D341Med (cell line): ENCODE measurements at places on chromosomes 7 and 10.

- no peak for DNase-seq
Measured at GRCh38 chr7:30437823-30438574, 40.6 kb downstream of the NOD1 start.

DNA sequence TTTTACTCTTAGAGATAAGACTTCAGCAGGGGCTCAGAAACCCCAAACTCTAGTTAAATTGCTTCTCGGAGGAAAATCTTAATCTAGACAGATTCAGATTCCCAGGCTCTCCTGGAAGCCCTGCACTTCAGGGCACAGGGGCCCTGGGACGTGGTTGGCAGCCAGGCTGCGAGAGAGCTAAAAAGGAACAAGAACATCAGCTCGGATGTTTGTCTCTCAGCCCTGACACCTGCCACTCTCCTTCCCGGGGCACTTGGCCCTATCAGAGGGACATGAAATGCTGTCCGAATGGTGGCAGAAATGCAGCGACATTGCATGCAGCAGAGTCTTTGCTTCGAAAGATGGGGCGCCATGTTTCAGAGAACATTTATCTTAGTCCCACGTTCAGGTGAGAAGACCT is 166.8 kb downstream of the CCDC3 start:
- no peak for DNase-seq

GRCh38 chr7:47407821-47408674 is 173.9 kb downstream of the TNS3 start:
- no peak for DNase-seq

DNA sequence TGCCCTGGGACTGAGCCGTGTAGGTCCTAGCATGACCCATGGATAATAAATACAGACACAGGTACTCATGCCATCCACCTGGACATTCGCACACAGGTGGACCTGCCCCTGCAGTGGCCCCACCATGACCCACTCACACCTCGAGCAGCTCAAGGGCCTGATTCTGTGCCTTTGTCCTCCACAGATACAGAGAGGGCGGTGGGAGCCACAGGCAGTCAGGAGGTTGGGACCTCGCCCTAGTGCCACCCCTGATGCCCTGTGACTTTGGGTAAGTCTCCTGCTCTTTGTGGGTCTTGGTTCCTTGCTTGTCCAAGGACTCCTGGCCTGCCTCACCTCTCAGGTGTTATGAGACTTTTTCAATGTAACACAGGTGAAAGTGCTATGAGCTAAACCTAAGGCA is 42.9 kb downstream of the C10orf120 start:
- DNase-seq = no peak

DNA sequence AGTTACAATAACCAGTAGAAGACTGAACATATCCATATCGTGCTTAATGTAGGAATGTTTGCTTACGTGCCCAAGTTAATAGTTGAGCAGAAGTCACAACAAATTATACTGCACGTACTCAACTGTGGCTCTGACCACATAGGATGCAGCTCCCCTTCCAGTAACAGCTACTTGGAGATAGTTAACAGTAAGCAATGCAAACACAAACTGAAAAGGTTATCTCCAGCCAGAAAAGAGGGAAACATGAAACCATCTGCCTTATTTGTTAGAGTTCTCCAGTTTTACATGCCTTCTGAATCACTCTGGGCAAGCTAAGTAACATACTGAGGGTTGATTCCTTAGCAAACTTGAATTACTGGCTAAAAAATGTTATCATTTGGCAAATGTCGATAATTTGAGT is 9.8 kb downstream of the DHX32 start:
- DNase-seq = no peak

DNA sequence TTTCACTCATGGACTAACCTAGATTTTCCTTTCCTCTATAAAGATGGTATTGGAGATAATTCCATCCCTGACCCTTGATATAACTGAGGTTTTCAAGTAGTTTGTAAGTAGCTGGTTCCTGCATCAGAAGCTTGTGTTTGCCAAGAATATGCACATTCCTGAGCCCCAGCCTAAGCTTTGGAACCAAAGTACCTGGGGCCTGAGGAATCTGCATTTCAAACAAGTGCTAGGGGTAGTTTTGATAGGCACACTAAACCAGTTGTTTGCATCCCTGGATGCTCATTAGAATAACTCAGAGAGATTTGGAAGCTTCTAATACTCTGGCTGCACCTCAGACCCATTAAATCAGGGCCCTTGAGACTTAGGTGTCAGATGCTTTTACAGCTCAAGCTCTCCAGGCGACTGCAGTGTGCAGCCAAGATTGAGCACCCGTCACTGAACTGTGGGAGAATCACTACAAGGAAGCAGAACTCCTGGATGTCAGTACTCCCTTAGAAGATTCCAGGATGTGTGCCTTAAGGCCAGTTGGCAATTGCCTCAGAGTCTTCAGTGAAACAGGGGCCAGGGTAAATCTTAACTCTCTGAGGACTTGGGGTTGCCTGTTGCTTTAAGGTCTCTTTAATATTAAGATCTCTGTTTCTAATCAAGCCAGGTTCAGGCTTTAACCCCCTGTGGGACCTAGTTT is 565.0 kb downstream of the REEP3 start:
- DNase-seq = no peak

DNA sequence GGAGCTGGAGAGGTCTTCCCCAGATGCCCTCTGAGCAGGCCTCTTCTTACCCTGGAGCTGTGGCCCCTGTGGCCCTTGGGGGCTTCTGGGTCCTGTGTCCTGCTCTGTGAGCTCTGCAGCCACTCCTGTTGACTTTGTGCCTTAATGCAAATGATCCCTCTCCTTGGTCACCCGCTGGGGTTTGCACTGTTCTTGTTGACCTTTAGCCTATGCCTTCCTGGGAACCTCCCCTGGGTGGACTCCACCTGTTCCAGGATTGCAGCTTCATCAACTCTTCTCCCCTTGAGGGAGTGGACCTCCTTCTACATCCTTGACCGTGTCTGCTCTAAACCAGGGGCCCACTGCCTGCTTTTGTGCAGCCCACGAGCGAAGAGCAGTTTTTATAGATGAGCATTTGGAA is 58.6 kb upstream of the CTBP2 start:
- DNase-seq = no peak

GRCh38 chr7:115260381-115260780 is 338.5 kb downstream of the MDFIC start:
- DNase-seq = no peak

DNA sequence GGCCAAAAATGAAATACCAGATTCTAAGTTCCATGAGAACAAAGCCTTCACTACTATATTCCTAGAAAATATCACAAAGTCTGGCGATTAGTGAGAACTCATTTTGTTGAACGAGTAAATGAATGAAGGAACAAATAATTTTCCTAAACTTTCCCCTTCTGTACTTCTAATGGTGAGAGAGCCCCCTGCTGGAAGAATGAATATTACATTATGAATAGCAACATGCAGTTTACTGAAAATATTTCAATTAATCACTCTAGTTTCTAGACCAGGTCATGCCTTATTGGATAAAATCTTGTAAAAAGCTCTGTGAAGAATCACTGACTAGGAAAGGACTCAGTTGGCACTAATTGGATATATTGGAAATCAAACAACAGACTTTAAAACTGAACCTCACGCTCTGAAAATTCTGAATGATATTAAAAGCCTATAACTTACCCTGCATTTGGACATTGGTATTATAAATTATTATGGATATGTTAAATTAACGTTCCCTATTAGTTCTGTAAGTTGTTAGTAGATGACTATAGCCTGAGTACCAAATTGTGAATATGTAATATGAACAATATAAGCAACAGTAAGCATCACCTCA is 32.4 kb upstream of the MTPN start:
- no peak for DNase-seq

- DNase-seq = no peak
Measured at GRCh38 chr7:47280114-47280513, 301.8 kb downstream of the TNS3 start.

GRCh38 chr7:157621131-157621681 is 284.4 kb downstream of the DNAJB6 start:
- DNase-seq = no peak

DNA sequence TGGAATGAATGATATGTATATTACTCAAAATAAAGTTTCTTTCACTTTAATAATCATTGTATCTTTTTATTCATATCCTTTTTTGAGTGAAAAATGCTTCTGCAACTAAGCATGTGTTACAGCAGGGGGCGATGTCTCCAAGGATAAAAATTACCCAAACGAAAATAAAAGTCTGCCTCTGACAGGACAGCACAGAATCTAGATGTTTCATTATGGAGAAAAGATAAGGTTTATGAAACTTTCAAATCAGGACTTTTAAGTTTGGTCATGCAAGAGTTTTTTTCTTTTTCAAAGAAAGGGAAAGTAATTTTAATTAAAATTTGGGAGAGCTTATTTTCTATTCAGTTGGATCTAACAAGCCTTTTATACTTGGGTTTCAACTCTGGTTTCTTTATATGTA is 48.4 kb downstream of the TES start:
- DNase-seq = peak; percentile 36

DNA sequence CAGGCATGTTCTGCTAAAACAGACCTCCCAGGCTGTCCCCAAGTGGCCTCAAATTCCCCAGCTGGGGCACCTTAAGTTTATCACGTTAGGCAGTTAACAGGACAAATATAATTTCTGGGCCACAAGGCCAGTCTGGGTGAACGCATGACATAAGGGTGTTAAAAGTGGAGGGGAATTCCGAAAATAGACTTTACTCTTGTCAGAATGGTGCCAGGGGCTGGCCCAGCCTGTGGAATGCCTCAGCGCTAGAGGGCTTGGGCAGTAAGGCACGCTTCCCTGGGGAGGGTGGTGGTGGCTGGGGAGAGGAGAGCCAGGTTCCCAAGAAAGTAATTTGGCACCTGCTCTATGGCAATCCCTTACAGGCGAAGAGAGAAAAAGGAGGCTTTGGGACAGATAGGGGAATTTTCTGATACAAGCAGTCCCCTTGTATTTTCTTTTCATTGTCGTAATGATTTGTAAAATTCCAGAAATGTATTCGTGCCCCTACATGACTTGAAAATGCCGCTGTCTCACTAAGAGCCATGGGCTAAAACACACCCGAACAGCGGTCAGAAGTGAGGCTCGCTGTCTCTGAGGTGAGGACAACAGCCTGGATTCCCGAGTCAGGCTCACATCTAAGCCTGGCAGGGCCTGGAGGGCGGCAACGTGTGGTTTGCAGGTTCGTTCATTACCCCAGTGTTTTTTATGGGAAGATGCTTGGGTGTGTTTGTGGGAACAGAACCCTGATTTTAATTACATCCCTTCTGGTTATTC is 463.2 kb upstream of the GALNT17 start:
- DNase-seq = no peak

DNA sequence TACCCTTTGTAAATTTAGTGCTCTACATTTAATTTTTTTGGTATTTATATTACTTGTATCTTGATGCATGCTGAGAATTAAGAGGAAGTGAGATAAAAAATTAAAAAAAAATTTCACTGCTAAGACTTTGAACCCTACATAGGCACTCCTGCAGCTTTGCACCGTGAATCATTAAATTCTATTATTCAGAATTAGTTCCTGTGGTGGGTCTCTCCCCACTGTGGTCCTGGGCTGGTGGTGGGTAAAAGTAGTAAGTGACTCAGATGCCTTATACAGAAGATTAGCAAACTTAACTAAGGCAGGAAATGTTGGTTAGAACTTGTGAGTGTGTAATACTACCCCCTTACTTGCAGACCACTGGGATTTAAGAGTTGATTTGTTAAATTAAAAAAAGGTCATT is 72.6 kb downstream of the AP3M1 start:
- no peak for DNase-seq

DNA sequence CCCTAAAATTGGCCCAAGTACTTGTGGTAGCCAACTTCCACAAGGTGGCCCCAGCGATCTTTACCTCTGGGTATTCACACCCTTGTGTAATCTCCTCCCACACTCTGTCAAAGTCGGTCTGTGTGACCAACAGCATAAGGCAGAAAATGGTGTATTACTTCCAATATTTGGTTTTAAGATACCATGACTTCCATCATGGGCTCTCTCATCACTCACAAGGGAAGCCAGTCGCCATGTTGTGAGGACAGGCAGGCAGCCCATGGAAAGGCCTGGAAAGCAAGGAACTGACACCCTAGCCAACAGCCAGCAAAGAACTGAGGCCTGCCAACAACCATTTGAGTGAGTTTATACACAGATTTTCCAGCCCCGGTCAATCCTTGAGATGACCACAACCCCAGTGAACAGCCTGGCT is 91.0 kb upstream of the KMT2E start:
- DNase-seq = peak; percentile 73

DNA sequence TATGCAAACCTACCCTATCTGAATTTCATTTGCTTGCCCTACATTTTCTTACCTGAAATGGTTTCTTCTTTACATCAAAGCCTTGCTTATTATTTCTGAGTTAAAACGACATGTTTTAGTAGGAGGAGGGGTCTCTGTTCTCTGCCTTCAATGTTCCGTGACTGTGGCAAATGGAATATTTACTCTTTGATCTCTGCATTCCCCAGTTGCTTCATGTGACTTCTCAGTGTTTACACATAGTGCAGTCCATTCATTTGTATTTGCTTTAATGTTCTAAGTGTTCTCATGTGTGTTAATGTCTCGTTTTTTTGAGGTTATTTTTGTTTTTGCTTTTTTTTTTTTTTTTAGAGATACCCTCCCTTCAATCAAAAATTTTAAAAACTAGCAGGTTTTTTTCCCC is 75.8 kb downstream of the GNAI1 start:
- DNase-seq = no peak

DNA sequence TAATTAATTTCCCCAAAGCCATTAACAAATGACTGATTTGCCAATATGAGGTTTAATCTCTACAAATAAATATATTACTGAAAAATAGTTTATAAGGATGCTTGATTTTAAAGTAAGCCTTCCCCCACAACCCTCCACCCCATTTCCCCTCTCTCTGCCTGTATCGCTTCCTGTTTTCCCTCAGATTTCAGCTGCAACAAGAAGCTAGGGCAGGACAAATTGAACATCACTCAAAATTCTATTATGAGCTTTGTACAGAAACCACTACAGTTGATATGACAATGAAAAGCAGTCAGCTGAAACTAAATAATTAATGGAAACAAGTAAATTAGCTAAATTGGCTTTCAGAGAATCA is 109.0 kb upstream of the SP4 start:
- DNase-seq = no peak

- DNase-seq = no peak
Measured at GRCh38 chr7:45267262-45267661, 109.7 kb downstream of the RAMP3 start.

DNA sequence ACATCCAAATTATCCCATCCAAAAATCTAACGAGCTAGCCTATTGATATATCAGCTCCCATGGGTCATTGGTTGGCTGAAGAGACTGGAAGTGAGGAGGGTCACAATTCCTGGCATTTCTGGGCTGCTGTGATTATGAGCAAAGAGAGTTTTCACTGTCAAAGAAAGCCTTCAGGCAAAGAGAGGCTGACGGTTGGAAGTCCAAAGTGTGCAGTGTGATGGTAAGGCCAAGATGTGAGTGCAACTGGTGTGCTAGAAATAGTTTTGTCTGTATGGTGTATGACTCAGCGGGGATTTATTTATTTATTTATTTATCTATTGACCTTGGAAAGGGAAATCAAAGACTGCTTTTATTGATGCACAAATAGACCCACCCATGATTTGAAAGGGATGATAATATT is 75.0 kb downstream of the AASS start:
- DNase-seq = no peak

DNA sequence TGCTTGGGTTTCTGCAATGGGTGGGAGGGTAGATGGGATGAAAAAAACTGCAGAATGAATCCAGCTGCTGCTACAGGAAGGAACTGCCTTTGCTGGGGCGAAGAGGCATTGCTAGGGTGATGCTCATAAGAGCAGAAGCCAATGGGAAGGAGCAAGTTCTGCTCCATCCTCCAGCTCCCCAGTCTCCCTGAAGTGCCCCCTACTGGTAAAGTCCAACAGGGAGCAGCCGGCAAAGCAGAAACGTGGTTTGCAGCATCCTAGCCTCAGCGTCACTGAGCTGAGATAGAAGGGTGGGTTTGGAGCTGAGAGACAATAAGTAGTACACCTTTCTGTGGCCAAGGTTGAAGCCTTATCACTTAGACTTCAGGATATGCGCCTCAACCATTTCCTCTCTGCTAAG is 220.5 kb downstream of the CCSER2 start:
- DNase-seq = no peak
